HFFc6 (cell line): ENCODE measurements at places on chromosomes 13 and 19. TPM values are rescaled to one million over a fixed set of nuclear protein-coding genes. Genes with fewer than 3 reads are reported as not detected.

Gene PSG11
- 0.31 and 0.55 TPM in 2 replicates for total RNA-seq

Gene NRTN
- not detected in 2 replicates for total RNA-seq

Gene NBEA
- total RNA-seq, result 6.0 to 8.4 TPM (median 6.9 TPM) in 3 replicates

Gene UPK1A
- 0.18 TPM in 1 of 3 replicates, not detected in the others for total RNA-seq

GRCh38 chr19:13778847-13779246, 4.6 kb downstream of the C19orf53 start:
- DNase-seq, result no peak

DNA sequence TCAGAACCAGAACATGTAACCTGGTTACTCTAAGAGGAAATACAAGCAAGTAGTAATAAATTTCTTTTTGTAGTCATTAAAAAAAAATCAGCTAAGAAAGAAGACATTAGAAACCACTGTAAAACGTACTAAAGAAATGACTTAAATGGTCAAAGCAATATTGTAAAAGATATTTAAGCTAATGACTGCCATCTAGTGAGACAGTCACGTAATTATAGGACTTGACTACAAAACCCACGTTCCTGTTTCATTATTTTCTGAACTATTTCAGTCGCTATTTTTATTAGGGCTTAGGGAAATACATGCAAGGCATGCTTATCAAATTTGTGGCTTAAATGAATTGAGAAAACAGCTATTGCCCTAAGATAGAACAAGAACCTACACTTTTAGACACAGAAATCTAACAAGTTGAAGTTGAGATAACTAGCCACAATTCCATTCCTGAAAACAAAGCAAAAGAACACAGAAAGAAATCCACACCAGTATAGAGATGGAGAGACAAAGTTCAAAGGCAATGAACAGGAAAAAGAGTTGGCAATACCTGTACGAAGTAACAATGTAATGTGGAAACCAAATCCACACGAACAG, 17.9 kb downstream of the ALG5 start:
- DNase-seq, result peak; percentile 73

GRCh38 chr13:98559169-98559568, 17.7 kb downstream of the STK24 start:
- no peak for DNase-seq

Gene SLITRK1
- total RNA-seq, result 9.6 to 23.2 TPM (median 13.9 TPM) in 3 replicates

Gene ZNF628
- 8.7 to 11.9 TPM (median 9.0 TPM) in 3 replicates for total RNA-seq

Gene TEX29
- total RNA-seq, result 0.27 TPM in 1 of 3 replicates, not detected in the others

- no peak for DNase-seq
Observed at GRCh38 chr13:93430381-93430780, 203.8 kb downstream of the GPC6 start.

DNA sequence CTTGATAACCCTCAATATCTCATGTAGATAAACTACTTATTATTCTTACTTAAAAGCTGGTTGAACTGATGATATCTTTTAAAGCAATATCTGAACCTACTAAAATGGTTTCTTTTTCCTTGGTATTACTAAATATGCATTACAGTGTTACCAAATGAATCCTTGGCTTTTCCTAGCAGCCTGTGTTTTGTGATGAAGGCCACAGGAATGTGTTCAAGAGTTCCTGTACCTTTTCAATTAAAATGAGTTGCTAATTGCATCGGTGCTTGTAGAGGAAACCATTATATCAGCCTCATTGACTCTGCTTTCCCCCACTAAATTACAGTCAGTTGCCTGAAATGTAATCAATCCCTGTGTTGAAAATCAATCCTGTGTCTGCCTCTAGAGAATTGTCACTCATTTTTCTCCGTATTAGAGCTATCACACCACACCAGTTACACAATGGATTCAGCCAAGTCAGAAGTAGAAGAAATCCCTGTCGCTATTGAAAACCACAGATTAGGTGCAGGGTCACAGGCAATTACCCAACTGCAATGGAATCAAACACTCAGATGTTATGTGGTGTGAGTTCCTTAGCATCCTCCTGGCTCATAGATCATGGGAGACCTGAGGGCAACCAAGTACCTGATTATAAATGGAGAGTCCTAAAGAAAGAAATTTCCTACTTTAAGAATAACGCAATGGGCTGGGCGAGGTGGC, 13.3 kb downstream of the FAM216B start:
- DNase-seq, result no peak

DNA sequence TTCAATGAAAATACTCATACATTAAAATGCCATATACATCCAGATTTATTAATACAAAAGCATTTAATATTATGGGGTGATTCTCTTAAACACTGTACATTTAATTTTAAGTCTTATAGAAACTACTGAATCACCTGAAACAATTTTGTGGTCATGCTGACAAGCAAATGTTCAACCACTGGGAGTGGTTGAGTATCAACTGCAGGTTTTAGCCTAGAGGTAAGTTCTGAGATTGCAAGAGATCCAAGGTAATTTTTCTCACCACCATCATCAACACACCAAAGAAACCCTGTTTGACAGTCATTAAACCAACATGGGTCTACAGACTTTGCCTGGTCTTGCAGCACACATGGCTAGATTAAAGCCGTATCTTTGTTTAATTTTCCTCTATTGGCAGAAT, 196.3 kb downstream of the LHFPL6 start:
- DNase-seq, result no peak

GRCh38 chr13:111437417-111437816, 117.0 kb downstream of the TEX29 start:
- DNase-seq, result no peak

GRCh38 chr13:106507560-106508274, 27.7 kb downstream of the EFNB2 start:
- DNase-seq, result peak; percentile 67

DNA sequence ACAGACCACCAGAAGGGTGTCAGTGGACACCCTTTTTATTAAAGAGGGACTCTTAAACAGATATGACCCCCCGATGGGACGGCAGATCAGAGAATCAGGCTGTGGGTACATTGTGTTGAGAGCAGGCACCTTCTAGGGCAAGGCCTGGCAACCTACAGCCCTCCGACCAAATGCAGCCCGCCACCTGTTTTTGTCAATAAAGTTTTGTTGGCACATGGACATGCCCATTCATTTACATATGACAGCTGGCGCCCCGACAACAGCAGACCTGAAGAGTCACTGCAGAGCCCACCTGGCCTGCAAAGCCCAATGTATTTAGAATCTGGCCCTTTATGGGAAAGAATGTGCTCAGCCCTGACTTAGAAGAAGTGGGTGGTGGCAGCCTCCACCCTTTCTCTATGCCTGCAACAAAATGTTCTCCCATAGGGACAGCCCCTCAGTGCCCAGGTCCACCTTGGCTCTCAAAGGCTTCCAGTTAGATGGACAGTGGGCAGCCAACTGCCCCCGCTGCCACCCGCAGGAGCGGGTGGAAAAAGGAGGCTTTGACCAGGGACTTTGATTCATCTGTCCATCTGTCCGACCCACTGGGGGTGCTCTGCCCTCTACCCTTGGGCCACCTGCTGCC, 184.9 kb downstream of the PTPRS start:
- no peak for DNase-seq

DNA sequence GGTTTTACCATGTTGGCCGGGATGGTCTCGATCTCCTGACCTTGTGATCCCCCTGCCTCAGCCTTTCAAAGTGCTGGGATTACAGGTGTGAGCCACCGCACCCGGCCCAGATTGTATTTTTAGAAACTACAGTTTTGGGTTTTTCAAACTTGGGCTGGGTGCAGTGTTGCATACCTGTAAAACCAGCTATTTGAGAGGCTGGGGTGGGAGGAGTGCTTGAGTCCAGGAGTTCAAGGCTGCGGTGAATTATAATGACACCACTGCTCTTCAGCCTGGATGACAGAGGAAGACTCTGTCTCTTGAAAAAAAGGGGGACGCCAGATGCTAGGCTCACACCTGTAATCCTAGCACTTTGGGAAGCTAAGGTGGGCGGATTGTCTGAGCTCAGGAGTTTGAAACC, 4.2 kb downstream of the CHAF1A start:
- DNase-seq, result no peak

Gene IL17D
- 0.65 to 0.80 TPM (median 0.75 TPM) in 3 replicates for total RNA-seq

DNA sequence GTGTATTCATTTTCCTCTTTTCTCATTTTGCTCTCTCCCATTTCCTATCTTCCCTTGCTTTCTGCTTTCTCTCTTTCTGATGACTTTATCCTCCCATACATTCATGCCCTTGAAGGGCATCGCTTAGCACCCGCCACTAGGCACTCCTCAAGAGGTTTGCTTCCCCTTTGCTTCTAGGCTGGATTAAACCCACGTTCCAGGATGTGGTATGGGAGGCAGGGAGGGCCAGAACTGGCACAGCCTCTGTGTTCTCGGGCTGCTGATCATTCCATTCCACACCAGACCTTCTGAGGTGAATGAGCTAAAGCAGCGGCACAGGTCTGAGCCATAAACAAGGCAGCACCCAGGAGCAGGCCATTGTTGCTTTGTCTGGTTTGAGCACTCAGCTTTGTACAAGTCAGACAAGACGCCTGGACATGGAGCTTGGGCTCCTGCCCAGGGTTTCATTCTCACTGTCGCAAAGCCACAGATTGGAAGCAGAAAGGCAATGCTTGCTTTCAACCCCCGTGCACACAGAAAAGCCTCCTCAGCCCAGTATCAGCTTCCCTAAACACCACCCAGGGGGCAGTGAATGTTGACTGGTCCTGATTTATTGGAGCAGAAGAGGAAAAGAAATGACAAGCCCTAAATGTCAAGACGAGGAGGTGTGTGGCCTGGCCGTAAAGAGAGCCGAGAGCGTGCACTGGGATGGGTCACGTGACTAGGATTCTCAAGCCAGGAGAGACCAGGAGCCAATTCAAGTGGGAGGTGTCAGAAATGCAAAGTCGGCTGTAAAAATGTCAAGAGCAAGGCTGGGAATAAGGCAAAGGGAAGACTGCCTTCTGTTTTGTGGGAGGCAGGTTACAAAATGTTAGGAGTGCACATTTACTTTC, 218.0 kb upstream of the SERP2 start:
- DNase-seq, result peak; percentile 24

DNA sequence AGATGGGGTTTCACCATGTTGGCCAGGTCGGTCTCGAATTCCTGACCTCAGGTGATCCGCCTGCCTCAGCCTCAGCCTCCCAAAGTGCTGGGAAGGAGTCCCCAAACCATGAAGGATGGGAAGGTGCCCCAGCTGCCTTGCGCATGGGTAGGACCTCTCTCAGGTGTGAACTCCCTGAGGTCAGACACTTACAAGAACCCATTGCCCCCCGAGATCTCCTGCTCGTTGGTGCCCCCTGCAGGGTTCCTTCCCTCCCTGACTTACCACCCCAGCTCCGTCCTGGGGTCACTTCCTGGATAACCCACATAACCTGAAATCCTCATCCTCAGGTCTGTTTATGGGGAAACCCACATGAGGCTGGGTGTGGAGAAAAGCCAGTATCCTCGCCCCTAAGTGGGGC, 41.7 kb downstream of the UNC13A start:
- DNase-seq, result no peak

Gene TIMM29
- 20.2 to 24.1 TPM (median 22.2 TPM) in 3 replicates for total RNA-seq

Gene AMER2
- not detected in 2 replicates for total RNA-seq

DNA sequence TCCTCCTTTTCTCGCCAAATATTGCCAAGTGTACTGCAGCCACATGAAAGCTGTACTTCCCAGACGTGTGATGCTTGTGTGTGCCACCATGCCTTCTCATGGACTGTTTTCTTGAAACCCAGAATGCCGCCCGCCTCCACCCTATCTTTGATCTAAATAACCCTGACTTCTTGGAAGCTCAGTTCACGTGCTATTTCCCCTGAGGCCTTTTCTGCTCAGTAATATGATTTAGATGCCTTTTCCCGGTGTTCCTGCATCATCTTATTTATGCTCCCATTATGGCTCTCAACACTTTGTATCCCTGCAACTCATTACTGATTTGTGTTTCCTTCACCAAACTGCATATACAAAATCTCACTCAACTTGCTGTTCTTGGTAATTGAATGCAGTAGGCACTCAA, 116.1 kb downstream of the USP12 start:
- no peak for DNase-seq

DNA sequence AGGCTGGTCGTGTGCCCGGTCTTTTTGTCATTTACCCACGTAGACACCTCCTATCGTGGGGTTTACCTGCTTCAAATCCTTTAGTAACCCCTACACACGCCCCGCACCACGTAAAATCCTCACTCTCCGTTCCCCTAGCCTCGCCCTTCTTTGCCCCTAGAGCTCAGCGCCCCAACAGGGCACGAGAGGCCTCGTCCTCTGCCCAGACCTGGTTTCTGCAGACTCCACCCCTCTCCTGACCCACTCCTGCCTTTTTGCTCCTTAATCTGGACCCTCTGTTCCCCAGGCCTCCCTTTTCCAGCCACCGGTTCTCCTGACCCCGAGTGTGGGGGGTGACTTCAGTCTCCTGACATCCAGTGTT, 412 bp downstream of the ZNF528 start:
- DNase-seq, result no peak

Gene ZNF43
- total RNA-seq, result 2.1 and 3.8 TPM in 2 replicates

DNA sequence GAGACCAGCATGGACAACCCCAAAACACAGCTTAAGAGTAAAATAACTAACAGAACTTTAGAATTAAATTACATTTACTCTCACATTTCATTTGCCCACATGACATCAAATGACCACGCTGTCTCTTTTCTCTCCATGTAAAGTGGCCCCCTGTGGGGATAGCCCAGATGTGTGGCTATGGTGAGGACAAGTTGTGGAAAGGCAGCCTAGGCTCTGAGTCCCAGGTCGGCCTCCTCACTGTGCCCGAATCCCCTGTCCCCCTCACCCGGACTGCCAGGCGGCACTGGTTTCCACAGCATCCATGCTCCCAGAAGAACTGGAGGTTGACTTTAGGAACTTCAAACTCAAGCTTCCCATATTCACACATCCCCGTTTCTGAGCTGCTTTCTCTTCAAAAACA, 111.8 kb upstream of the UQCRFS1 start:
- no peak for DNase-seq

- no peak for DNase-seq
Observed at GRCh38 chr13:35163674-35164073, 221.6 kb downstream of the NBEA start.

DNA sequence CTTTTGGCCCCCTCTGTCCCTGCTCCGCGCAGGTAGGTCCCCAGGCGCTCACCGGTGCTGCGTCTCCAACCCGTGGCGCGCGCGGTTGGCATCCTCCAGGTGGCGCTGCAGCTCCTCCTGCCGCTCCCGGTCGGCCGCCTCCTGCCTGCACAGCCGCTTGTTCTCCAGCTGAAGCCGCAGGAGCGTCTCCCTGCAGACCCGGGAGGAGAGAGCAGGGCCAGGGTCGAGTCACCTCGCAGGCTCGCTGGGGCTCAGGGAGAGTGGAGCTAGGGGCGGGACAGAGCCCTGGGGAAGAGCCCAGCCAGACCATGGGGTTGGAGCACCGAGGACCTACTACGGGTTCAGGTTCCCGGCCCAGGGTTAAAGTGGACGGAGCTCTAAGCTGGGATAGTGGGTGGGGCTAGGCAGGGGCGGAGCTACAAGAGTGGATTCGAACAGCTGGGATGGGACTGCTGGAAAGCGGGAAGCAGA, 9.3 kb downstream of the HOOK2 start:
- peak; percentile 53 for DNase-seq

- no peak for DNase-seq
Observed at GRCh38 chr19:28034936-28035335, 1178.0 kb downstream of the UQCRFS1 start.

- no peak for DNase-seq
Observed at GRCh38 chr13:85373322-85373721, 425.9 kb downstream of the SLITRK6 start.

DNA sequence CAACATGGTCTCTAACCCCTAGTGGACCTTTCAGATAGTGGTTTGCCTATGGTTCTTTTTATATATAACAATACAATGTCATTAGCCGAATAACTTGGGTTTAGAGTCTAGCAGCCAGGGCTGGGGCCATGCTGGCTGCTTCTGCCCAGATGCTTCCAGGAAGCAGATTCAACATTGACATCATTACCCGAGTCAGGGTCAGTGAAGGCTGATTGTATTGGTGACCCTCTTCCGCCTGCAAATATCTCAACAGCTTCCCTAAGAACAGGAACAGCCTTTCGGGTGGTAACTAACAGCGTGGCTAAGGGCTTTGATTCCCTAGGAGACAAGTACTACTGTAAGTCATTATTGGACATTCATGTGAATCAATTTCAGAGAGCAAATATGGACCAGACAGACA, 476.4 kb downstream of the UQCRFS1 start:
- DNase-seq, result no peak
